Bronchial epithelial cell (primary cell): ENCODE measurements at places on chromosomes 6 and 20.

DNA sequence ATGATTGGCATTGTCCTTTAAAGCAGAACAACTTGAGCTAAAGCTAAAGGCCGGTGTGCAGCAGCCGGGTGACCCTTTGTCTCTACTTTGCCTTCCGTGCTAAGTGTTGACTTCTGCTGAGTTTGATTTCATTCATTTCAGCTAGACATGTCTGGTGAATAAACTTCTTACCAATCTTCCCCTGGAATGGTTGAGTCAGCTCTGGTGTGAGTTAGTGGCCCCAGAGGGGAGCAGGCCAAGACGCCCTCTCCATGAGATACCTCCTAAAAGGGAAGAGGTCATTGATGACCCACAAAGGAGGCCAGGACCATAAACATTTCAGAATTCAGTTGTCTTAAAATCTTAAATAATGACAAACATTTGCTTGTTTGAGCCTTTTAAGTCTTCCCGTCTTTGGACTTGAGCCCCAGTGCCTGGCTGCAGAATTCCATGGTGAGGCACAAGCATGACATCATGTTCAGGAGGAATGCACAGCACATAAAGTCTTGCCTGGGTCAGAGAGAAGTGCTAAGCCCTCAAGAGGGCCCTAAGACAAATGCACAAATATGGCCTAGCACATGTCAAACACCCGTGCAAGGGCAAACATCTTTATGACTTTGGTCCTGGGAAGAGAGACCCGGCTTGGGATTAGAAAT lies 96.3 kb upstream of the NEDD9 start:
- no peak for DNase-seq

DNA sequence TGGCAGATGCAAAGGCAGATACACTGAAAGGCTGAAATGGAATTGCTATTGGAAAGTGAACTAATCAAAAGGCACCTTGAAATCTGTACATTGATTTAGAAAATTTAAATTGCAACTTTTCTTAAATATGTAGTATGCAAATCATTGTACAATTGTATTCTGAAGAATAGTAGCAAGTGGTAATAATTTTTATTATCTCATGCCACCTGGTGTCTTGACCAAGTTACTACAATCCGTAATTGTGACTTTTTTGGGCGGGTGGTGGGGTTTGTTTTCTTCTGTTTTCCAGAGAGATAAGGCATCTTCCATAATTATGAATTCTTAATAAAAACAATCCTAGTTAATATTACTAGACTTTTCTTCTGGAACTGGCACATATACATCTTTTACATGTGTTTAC lies 12.5 kb upstream of the BCKDHB start:
- peak; percentile 22 for DNase-seq

DNA sequence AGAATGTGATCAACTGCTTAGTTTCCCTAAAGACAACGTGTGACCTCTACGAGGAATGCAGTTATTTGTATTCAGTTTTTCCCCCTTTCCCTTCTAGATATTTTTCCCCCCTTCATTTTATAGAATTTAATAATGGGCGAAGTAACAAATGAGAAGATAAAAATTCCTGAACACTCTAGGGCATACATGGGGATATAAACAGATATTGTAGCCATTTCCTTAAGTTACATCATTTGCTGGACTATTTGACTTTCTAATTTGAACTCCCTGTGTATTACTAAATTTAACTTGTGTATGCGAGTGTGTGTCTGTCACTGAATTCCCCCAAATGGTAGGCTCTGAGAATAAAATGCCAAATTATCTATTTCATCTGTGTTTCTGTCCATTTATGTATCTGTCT lies 99.0 kb upstream of the ZFP64 start:
- DNase-seq = no peak

GRCh38 chr20:64232794-64233193 lies 22.8 kb upstream of the PCMTD2 start:
- no peak for DNase-seq

- no peak for DNase-seq
Observed at GRCh38 chr6:25630508-25631278, 21.3 kb upstream of the SCGN start.

GRCh38 chr6:149359440-149359839 lies 40.6 kb upstream of the SUMO4 start:
- no peak for DNase-seq
